ENCODE measurements at places on chromosomes 6 and 20. TPM values are rescaled to one million over a fixed set of nuclear protein-coding genes. Genes with fewer than 3 reads are reported as not detected.

GRCh38 chr6:120871416-120872261 lies 462.6 kb downstream of the TBC1D32 start:
- H3K4me1 ChIP-seq = no peaks in the 10 kb centered on the region
- no peaks in the 10 kb centered on the region for H3K27me3 ChIP-seq
- no peak overlapping the region for H3K27ac ChIP-seq
- H3K4me3 ChIP-seq = no peak overlapping the region
- H3K36me3 ChIP-seq = no peaks in the 10 kb centered on the region

GRCh38 chr6:109962271-109962670 lies 15.8 kb upstream of the GPR6 start:
- no peaks in the 10 kb centered on the region for H3K4me1 ChIP-seq
- no peak overlapping the region for H3K27ac ChIP-seq
- peaks cover under 1% of the 10 kb centered on the region for H3K27me3 ChIP-seq
- no peak overlapping the region for H3K4me3 ChIP-seq
- no peaks in the 10 kb centered on the region for H3K36me3 ChIP-seq

GRCh38 chr6:146884728-146885127 lies 286.0 kb downstream of the ADGB start:
- H3K36me3 ChIP-seq = no peaks in the 10 kb centered on the region
- DNase-seq = no peak
- no peaks in the 10 kb centered on the region for H3K4me1 ChIP-seq
- no peak overlapping the region for H3K4me3 ChIP-seq
- no peak overlapping the region for H3K27ac ChIP-seq

GRCh38 chr6:154491567-154492470 lies 18.7 kb downstream of the CNKSR3 start:
- H3K4me3 ChIP-seq = no peak overlapping the region
- no peaks in the 10 kb centered on the region for H3K36me3 ChIP-seq
- H3K4me1 ChIP-seq = no peaks in the 10 kb centered on the region
- peaks cover 5% of the 10 kb centered on the region for H3K27me3 ChIP-seq
- no peak for DNase-seq
- H3K27ac ChIP-seq = no peak overlapping the region

DNA sequence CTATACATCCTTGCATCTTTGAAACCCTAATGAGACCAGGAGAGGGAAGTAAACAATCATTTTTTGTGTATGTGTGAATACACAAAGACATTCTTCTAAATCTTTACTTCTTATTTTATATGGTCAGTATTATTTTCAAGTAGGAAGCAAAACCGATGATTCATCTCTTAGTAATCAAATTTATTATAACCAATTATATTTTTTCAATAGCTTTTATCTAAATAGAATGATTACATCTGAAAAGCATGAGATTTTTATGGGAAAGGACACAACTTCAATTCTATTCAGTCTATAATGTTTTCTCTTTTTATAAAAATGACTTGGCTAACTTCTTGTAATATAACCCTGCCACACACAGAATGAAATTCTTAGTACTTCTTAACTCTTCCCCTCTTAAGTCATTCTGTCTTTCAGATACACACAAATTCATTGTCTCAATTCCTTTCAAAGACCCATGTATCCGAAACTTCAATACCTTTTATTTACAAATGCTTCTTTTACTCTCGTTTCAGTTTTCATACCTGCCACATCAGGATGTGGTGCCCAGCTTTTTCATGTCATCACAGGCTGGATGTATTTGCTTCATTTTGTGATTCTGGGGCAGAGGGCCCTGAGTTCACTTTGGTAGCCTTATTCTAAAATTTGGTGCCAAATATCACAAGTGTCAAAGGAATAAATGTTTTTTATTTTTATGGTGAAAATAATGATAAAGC lies 227.0 kb downstream of the PHF3 start:
- H3K27me3 ChIP-seq = no peaks in the 10 kb centered on the region
- no peaks in the 10 kb centered on the region for H3K4me1 ChIP-seq
- no peak for DNase-seq
- H3K36me3 ChIP-seq = no peaks in the 10 kb centered on the region

GRCh38 chr6:98463038-98464000 lies 371.1 kb upstream of the POU3F2 start:
- no peak overlapping the region for H3K4me3 ChIP-seq
- no peaks in the 10 kb centered on the region for H3K4me1 ChIP-seq
- no peaks in the 10 kb centered on the region for H3K36me3 ChIP-seq
- H3K27me3 ChIP-seq = no peaks in the 10 kb centered on the region
- no peak overlapping the region for H3K27ac ChIP-seq

GRCh38 chr6:147407571-147407970 lies 100.9 kb upstream of the SAMD5 start:
- H3K36me3 ChIP-seq = no peaks in the 10 kb centered on the region
- H3K4me1 ChIP-seq = no peaks in the 10 kb centered on the region
- no peak overlapping the region for H3K4me3 ChIP-seq

DNA sequence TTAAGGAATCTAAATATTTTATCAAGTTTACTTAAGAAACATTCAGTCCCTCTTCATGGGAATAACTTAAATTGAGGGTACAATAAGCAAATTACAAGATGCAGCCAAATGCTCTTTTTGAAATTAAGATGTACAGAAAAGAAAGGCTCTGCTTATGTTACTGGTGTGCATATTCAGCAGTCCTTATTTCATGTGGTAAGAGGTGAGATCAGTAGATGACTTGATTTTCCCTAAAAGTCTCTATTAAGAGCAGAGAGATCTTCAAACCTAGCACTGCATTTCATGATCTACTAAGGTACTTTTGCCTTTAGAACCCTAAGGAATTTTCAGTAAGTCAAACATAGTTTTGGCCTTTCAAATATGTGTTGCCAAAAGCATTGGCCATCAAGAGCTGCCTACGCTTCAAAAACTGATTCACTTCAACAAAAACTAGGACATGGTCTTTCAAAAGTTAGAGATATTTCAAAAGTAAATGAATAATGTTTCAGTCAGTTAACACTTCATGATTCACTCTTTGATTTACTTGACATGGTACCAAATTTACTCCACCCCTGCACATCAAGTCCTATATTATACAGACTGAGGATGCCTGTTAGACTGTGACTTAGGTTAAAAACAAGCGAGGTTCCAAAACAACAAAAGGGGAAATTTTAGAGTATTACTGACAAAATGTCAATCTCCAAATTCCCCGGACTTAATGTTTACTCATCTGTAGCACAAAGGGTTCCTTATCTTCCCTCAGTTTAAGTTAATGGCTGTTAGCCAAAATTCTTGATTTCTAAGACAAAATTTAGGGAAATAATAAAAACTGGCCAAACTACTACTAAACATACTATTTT lies 19.2 kb downstream of the C6orf62 start:
- peaks cover 14% of the 10 kb centered on the region for H3K4me1 ChIP-seq
- no peak overlapping the region for H3K27ac ChIP-seq
- H3K4me3 ChIP-seq = no peak overlapping the region
- peaks cover 32% of the 10 kb centered on the region for H3K36me3 ChIP-seq

GRCh38 chr6:113476937-113477839 lies 380.0 kb upstream of the MARCKS start:
- no peaks in the 10 kb centered on the region for H3K27me3 ChIP-seq
- H3K4me1 ChIP-seq = no peaks in the 10 kb centered on the region
- H3K4me3 ChIP-seq = no peak overlapping the region
- H3K36me3 ChIP-seq = no peaks in the 10 kb centered on the region

DNA sequence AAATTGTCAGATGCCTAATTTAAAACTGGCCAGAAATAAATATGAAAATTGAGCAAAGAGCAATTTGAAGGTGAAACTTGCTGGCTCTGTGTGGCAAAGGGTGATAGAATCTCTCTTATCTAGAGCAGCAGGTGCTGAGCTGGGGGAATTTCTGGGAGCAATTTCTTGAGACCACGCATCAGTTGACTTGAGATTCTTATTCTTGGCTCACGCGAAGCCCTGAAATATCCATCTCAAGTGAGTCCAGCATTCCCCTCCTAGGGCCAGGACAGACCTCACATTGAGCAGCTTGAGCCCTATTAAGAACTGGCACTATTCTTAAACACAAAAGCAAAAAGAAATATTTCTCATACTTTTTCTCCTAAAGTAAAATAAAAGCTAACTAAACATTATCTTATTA lies 66.3 kb downstream of the MAP7 start:
- no peak overlapping the region for H3K27ac ChIP-seq
- no peaks in the 10 kb centered on the region for H3K4me1 ChIP-seq
- peaks cover 14% of the 10 kb centered on the region for H3K27me3 ChIP-seq
- DNase-seq = no peak
- no peak overlapping the region for H3K4me3 ChIP-seq

GRCh38 chr20:49444553-49444990 lies 37.9 kb downstream of the KCNB1 start:
- H3K4me3 ChIP-seq = no peak overlapping the region
- no peaks in the 10 kb centered on the region for H3K36me3 ChIP-seq
- no peak for DNase-seq
- H3K27ac ChIP-seq = no peak overlapping the region

The UBE2J1 gene
- total RNA-seq = 37.2 TPM

The ELOVL2 gene
- not detected for total RNA-seq

The ATP6V1G2 gene
- total RNA-seq = 3.8 TPM
